Activated T-cell treated with anti-CD3 and anti-CD28 coated beads for 48 hours (primary cell): ENCODE measurements at places on chromosomes 2 and 18.

DNA sequence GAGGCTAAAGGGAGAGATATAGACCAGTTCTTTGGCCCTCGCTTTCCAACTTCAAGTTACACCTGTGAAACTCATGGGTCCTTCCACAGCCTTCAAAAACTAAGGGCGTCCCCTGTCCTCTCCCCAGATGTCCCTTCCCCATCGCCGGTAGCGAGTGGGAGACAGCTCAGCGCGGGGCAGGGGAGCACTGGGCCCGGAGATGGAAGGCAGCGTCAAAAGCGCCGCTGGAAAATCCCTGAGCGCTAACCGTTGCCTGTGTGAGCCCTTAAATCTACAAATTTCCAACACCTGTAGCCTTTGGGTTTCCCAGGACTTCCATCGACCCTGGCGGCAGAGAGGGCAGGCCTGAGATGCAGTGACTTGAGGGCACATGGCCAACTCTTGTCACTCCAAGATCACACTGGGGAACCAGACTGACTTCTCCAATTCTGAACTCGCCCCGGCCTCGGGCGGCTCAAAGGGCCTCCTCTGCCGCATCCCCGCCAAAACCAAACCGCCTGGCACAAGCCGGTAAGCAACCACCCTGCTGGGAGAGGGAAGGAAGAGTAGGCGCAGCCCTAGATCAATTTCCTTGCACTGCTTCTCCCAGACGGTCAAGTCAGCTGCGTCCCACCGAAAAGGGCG lies 879 bp upstream of the EPAS1 start:
- DNase-seq, result no peak

DNA sequence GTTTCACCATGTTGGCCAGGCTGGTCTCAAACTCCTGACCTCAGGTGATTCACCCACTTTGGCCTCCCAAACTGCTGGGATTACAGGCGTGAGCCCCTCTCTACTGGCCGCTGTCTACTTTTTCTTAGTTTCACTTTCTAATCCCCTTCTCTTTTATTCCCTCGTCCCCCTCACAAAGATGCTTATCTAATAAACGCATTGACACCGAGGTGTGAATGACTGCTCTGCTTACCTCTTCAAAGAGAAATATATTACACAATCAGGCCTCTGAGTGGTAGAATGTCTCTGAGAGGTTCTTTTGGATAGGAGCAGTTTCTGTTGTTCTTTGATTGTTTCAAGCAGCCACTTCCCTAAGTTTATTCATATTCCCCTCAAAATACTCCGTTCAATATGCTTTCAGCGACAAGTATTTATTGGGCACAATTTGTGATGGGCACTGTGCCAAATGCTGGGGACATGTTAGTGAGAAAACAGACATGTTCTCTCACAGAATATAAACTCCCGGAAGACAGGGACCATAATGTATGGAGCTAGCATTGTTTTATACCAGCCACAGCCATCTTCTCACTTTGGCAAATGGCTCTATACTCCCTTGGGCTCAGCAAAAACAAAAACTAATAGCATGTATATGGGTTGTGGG lies 34.7 kb upstream of the RAPH1 start:
- DNase-seq, result no peak

- DNase-seq, result no peak
Observed at GRCh38 chr2:158414538-158414937, 42.0 kb downstream of the CCDC148 start.

DNA sequence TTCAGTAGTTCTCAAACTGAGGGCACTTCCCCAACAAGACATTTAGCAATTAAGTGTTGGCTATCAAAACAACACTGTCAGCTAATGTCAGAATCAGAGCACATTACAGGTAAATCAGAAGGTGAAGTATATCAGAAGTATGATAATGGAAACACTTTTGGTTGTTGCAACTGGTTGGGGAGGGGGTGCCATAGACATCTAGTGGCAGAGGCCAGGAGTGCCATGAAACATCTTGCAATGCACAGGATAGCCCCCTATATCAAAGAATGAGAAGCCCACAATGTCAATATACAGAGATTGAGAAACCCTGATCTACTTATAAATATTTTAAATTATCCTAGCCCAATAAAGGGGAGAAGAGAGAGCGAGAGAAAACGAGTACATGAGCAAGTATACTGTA lies 4.9 kb upstream of the XPO1 start:
- DNase-seq, result no peak

DNA sequence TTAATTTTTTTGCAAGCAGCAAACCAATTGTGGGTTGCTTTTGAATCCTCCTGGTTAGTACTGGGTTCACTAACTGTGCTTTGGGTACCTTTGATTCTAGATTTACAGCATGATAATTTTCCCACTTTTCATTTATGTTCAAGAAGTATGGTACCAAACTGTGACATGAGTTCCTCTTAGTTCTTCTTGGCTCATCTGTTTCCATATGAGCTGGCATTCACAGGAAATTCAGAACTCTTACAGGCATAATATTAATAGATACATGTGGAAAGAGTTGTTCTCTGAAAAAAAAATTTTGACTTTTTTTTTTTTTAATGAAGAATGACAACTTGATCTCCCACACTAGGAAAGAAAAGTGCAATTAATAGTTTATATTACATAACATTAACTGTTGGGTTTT lies 59.4 kb downstream of the FMNL2 start:
- DNase-seq, result no peak

DNA sequence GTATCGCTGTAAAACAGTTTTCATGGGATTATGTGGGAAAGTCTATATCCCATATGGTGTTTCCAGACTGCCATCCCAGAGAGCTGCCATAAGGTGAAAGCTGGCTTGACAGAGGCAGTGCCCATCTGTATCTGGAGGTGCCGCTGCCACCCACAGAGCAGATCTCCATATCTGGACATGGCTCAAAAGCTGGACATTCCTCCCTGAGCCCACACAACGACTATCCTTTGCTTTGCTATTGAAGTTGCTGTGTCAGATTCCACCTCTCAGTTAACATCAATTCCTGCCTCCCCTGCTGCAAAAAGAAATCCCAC lies 55.2 kb downstream of the RND3 start:
- no peak for DNase-seq

DNA sequence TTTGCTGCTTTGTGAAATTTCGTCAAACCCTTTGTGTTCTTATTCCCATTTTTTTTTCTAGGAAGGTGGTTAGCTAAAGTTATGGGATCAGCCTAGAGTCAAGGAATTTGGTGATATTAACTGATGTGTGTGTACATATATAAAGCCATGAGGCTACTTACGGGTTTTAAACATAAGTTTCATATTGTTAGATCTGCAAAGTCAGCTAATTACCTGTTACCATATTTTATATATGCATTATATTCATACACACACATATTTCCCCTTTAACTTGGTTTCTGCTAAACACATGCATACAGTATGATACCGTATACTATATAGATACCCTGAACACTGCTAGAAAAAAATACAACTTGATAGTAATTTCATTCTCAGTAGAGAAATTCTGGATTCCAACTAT lies 241.0 kb downstream of the NYAP2 start:
- DNase-seq, result no peak

- DNase-seq, result no peak
Observed at GRCh38 chr2:85893428-85894258, 4.9 kb upstream of the ST3GAL5 start.

DNA sequence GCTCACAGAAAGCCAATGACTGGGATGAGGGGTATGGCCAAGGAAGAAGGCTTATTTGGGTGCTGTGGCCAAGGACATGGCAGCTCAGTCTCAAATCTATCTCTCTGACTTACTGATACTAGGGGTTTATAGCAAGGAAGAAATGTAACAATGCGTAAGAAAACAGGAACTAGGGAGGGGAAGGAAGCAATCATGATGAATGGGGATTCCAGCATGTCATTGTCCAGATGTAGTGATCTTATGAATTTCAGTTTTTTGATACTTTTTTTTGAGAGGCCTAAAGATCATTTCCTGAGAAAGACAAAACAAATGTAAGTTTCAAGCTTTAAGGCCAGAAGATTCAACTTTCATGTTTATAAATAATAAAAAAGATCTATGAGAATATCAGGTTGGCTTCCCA lies 298.6 kb upstream of the FAM98A start:
- DNase-seq, result no peak

- DNase-seq, result no peak
Observed at GRCh38 chr2:222538535-222538934, 114.2 kb downstream of the SGPP2 start.

- no peak for DNase-seq
Observed at GRCh38 chr2:165009466-165009865, 54.1 kb upstream of the SLC38A11 start.

- no peak for DNase-seq
Observed at GRCh38 chr18:13530879-13531387, 195.4 kb downstream of the FAM210A start.

GRCh38 chr2:13005761-13006335 lies 289.1 kb downstream of the TRIB2 start:
- no peak for DNase-seq

DNA sequence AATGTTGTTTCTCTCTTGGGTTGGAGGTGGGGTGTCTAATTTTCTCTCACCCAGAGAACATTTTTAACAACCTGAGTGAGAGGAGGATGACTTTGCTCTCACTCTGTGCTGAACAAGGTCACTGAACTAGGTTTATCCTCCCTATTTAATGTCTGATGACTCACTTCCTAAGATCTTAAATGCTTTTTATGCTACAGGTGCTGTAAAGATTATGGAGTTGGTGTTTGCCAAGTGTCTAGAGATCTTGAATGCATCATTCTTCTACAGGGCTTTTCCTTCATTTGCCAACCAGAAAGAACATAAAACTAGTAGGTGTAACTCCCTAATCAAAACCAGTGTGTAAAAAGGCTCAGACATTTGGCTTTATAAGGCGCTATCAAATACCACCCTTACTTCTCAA lies 350.5 kb upstream of the ETAA1 start:
- DNase-seq, result no peak

DNA sequence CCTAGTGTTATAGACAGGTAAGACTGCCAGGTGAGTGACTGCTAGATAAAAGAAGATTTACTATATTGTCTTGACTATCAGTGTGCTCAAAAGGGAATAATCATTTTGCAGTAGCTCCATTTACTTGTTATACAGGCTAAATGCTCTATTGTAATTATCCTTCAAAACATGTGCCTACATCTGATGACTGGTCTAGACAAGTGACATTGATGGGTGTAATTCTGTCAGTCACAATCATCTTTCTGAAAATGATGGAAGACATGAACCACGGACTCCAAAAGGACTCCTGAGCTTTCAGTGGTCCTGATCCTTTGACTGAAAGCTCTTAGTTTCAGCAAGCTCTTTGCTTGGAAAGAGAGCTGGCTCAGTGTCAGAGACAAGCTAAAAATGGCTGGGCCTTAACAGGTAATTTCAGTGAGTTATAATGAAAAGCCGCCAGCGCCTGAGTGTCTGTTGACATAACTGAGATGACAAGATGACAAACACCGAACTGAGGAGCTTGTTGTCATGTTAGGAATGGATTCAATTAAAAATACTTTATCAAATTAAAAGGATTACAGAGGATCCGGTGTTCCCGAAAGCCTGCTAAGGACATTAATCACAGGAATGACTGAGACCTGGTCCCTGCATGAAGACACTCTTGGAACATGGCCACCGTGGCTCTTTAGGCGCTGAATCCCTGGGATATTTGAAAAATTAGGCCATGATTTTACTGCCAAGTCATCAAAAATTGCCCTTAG lies 141.7 kb downstream of the CMPK2 start:
- no peak for DNase-seq

DNA sequence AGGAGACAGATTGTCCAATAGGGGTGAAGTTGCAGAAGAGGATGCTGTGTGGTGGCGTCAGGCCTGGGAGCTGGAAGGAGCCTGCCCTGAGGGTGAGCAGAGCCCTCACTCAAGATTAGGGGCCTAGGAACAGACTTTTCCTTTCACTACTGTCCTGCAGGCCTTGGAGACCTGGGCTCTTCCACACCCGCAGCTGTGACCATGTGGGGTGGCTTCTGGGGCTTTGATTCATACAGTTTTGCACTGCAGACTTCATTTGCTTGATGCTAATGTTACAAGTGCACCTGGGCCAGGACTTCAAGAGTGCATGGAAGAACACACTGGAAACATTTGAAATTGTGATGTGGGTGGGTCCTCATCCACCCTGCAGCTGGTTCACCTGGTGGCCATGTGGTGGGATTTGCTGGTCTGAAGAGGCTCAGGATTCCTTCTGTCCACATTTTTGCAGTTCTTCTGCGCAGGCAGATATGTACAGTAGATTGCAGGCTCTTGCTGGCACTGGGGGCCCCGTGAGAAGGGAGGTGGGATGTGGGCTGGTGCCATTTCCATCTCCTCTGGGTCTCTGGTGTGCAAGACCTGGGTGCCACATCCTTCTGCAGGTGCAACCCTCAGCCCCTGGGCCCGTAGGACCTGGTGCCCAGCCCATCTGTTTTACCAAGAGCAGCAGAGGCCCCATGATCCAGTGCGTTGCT lies 9.9 kb downstream of the GLI2 start:
- no peak for DNase-seq

GRCh38 chr2:199602271-199602895 lies 144.6 kb upstream of the SATB2 start:
- DNase-seq, result no peak

DNA sequence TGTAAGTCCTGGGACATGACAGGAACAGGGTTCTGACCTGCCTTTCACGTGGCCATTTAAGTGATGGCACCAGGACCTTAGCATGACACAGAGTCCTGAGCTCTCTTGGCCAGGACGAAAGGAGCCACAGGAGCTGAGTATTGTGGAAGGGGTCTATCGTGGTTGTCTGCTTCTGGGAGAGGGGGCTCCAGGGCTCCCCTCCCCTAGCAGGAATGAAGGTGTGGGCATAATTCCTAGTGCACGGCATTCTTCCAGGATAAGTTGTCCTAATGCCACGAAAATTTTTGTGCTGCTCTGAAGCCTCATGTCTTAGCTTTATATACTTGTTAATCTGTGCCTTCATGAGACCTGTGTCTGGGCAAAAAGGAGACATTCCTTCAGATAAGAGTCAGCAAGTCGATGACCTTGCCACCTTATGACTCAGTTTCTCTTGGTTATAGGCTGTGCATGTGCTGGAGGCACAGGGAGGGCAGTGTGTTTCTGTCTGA lies 17.1 kb downstream of the GATA6 start:
- no peak for DNase-seq

DNA sequence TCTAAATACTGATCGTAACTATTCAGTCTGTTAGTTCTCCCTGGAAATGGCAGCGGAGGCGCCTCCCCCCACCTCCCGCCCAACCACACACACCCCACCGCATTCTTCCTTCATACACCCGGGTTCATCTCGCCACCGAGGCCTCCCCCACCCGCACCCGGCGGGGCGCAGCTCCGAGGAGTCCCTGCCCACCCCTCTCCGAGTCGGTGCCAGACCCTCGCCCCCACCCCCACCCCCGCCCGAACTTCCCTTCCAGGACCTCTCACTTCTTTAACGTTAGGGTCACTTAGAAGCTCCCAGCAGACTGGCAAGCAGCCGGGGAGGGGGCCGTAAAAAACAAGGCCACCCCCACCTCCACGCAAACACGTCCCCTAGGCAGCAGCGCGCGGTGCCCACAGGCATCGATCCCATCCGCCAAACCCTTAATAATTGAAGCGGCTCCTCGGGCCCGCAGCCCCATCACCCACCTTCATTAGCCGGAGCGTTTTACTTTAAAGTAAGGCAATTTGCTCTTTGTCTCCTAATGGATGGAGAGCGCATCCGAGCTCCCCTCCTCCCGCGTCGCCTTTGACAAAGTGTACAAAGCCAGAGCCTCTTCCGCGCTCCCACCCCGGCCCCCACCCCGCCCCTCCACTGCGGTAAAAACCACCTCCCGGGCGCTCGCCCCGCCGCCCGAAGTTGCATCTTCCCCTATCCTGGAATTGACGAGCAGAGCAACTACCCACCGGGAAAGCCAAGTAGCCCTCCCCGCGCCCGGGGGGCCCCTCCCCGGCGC lies 624 bp downstream of the ZNF516 start:
- no peak for DNase-seq

GRCh38 chr2:159256159-159256558 lies 30.3 kb downstream of the WDSUB1 start:
- no peak for DNase-seq
